Fibroblast of the aortic adventitia (primary cell): ENCODE measurements at places on chromosomes 12 and 14.

DNA sequence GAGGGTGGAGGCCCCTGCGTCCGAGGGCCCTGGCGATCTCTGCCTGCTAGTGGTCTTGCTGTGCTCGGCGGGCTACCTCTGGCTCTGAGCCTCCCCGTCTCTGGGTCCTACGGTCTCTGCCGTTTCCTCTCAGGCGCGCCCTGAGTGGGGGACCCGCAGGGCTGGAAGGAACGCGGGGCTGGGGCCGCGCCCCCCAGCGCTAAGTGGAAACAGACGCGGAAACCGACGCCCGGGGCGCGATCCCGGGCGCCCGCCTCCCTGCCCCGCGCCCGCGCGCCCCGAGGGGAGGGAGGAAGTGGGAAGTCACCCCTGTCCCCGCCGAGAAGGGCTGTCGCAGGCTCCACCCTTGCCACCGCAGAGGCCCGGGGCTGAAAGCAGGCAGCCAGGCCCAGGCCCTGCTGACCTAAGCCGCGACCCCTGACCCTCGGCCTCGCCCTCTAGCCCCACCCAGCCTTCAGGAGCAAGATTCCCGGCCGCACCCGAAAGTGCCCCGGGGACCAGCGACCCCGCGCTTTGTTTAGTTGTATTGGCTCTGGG lies 831 bp downstream of the CRIP1 start:
- no peak for DNase-seq

GRCh38 chr14:49875640-49876198 lies 17.2 kb upstream of the ARF6 start:
- no peak for DNase-seq

- peak; percentile 31 for DNase-seq
These were observed 6.2 kb upstream of the KRT86 start for GRCh38 chr12:52268212-52268611.

DNA sequence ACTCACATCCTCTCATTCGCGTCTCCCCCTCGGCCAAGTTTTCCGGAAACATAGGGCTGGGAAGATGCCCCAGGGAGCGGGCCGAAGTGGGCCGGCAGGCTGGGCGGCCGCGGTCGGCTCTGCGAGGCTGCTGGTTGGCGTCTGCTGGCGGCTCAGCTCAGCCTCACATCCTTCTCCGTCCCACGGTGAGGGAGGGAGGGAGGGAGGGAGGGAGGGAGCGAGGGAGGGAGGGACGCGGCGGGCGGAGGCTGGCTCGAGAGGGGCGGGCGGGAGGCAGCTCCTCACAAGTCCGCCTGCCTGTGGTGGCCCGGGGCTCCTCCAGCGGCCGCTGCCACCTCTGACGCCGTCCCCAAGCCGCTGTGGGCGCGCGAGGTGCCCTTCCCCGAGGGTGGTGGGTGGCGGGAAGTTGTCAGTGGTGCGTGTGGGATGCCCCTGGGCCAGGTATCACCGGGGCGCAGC lies 93.8 kb downstream of the RFLNA start:
- peak; percentile 85 for DNase-seq
